ENCODE measurements at places on chromosomes 5 and 9. TPM values are rescaled to one million over a fixed set of nuclear protein-coding genes. Genes with fewer than 3 reads are reported as not detected.
A peak's percentile ranks its signal among the peaks of the same experiment; 100 is the strongest.

GRCh38 chr9:124440786-124441185 lies 9.5 kb upstream of the ADGRD2 start:
- no peak for DNase-seq

The FBP1 gene
- total RNA-seq, result not detected

DNA sequence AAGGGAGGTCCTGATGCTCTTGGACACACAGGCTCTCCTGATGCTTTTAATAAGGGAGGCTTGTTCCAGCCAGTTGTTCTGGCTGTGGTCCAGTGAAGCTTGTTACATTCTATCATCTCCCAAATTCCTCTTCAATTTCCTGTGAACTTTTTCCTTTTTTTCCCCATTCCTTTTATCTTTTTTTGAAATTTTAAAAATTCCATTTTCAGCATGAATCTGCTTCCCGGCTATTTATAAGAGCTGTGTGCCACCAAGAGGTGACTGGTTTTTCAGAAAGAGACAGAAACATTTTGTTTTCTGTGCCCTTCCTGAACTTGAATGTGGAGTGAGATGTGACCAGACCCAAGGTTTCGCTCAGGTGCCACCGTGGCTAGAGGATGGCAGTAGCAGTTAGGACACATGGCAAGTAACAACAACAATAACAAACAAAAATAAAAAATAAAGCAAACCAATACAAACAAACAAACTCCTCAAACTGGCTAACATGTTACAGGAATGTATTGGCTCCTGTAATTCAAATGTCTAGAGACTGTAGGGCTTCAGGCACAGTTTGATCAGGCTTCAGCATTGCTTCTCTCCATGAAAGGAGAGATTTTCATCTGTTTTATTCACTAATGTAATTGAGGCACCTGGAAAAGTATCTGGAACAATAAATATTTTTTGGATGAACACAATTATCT lies 121.1 kb downstream of the BOD1 start:
- DNase-seq, result peak; percentile 80

The SPACA9 gene
- 4.1 TPM for total RNA-seq

GRCh38 chr9:138112090-138112748 lies 234.6 kb downstream of the CACNA1B start:
- DNase-seq, result no peak

The LECT2 gene
- not detected for total RNA-seq

The ADAMTS19 gene
- total RNA-seq, result not detected

DNA sequence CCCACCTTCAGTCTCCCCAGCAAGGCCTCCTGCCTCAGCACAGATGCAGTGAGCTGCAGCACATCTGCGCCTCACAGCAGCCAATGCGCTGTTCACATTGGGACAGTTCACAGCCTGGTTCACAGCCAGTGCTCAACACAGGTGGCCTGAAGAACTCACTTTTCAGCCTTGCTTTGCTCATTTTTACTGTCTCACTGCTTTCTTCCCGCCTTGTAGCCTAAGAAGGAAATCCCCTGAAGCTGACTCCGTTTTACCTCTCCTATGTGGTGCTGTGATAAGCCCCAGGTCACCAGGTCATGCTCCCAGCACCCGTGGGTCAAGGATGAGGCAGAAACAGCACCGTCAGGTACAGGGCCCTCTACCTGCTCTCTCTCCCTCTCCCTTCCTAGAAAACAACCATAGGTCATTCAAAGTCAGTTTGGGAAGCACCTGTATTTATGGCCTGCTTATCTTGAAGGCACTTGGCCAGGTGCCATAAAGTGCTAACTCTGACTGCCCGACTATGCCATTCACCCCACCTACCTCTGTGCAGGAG lies 1.1 kb downstream of the GCNT4 start:
- no peak for DNase-seq

- peak; percentile 78 for DNase-seq
These were observed at the start of gene POMT1 for GRCh38 chr9:131502781-131503625. TSS of gene POMT1 (plus strand) at chr9:131502918. CDS start at chr9:131504219, 1,301 bp downstream.

The C8G gene
- total RNA-seq, result not detected

- DNase-seq, result peak; percentile 95
These were observed 53.4 kb downstream of the GALNT12 start for GRCh38 chr9:98860871-98861293.

- DNase-seq, result no peak
These were observed 10.9 kb upstream of the ASS1 start for GRCh38 chr9:130433947-130434262.

The ENTPD2 gene
- not detected for total RNA-seq

The CWC27 gene
- 9.0 TPM for total RNA-seq

DNA sequence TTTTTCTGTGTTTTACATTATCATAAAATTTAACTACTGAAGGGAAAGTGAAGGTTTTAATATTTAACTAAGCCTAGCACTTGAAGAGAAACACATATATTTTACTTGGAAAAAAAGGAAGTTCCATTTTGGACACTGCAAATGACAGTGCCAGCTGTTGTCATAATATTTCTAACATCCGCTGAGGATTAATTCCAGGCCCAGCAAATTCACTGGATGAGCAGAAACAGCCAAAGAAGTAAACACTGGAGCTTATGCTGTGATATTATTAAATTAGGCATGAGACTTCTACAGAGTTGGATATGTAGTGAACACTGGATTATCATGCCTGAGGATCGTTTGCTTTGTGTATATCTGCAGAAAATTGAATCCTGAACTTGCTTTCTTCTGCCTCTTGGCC lies 67.6 kb downstream of the GHR start:
- DNase-seq, result no peak

The PAPPA gene
- 4.7 TPM for total RNA-seq

The PPP1R26 gene
- total RNA-seq, result 8.1 TPM

The SLCO6A1 gene
- total RNA-seq, result not detected

The SOHLH1 gene
- not detected for total RNA-seq

DNA sequence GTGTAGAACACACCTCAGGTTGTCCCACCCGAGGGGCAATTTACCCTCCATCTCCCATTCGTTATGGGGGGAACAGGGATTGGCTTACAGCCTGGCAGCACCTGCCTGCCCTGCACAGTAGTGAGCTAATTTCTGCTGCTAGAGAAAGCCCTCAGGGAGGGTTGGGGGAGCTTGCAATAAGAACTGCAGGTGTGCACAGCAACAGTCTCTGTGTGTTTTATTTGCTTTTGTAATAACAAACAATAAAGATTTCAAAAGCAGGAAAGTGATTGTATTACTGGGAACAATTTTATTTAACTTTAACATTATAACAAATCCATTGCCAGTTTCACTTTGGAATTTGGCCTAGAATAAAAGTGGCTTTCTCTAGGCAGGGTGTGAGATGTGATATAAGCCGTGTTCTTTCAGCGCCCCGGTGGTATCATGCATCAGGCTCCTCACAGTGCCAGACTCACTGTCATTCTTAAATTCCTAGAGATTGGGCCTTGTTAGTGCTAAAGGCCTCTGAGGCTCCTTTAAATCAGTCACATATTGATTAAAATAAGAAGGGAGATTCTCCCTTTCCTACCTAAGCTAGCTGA lies 81.1 kb downstream of the RMI1 start:
- no peak for DNase-seq

GRCh38 chr9:132309056-132309455 lies 45.7 kb downstream of the SETX start:
- no peak for DNase-seq

- DNase-seq, result no peak
These were observed 25.4 kb upstream of the NANS start for GRCh38 chr9:98031169-98031568.

GRCh38 chr5:128158342-128158741 lies 74.8 kb downstream of the SLC12A2 start:
- no peak for DNase-seq

- DNase-seq, result peak; percentile 49
These were observed 40.0 kb upstream of the SMC5 start for GRCh38 chr9:70218767-70219166.

- DNase-seq, result peak; percentile 15
These were observed 589.1 kb downstream of the ZNF608 start for GRCh38 chr5:124157320-124157719.

DNA sequence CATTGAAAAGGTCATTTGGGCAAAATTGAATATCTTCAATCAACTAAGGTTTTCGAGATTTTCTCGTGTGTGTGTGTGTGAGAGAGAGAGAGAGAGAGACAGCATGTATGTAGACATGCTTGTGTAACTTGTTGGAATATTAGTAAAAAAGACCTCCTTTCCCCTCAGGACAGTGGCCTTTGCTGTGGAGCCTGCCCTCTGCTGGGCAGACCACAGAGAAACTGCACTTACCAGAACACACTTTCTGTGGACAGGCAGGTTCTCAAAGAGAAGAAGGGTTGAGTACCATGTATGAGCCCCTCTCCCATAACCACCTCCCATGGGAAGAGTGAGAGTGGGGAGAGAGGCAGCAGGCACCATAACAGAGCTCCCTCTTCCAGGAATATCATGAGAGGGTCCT lies 45.6 kb downstream of the CFAP90 start:
- DNase-seq, result no peak

- peak; percentile 94 for DNase-seq
These were observed 823 bp downstream of the ST6GALNAC6 start for GRCh38 chr9:127898433-127899127.

The OTP gene
- total RNA-seq, result not detected

The AK3 gene
- total RNA-seq, result 85.5 TPM

The KLF4 gene
- 4.9 TPM for total RNA-seq

DNA sequence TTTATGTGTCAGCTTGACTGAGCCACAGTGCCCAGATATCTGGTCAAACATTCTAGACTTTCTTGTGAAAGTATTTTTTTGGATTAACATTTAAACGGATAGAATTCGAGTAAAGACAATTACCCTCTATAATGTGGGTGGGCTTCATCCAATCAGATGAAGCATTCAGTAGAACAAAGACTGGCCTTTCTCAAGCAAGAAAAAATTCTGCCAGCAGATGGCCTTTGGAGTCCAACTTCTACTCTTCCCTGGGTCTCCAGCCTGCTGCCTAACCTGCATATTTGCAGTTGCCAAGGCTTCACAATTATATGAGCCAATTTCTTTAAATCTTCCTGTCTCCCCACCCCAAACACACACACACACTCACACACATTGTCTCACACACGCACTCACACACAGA lies 86.4 kb downstream of the MED10 start:
- DNase-seq, result no peak
